Karpas-422 (cell line): ENCODE measurements at places on chromosomes 7 and 10. TPM values are rescaled to one million over a fixed set of nuclear protein-coding genes. Genes with fewer than 3 reads are reported as not detected.
A peak's percentile ranks its signal among the peaks of the same experiment; 100 is the strongest.

GRCh38 chr7:105277341-105277740 lies 111.4 kb downstream of the SRPK2 start:
- no peaks in the 10 kb centered on the region for H3K4me1 ChIP-seq
- no peaks in the 10 kb centered on the region for H3K36me3 ChIP-seq
- no peak overlapping the region for H3K27ac ChIP-seq
- no peak overlapping the region for H3K4me3 ChIP-seq

The PRPS1L1 gene
- total RNA-seq: not detected in 2 replicates

GRCh38 chr7:44460325-44460724 lies 30.1 kb downstream of the NUDCD3 start:
- DNase-seq: peak; percentile 80
- H3K27me3 ChIP-seq: no peaks in the 10 kb centered on the region
- H3K4me1 ChIP-seq: peaks cover 46% of the 10 kb centered on the region
- peak overlapping the region; percentile 7; the same call in 1 of the 2 replicates for H3K4me3 ChIP-seq

DNA sequence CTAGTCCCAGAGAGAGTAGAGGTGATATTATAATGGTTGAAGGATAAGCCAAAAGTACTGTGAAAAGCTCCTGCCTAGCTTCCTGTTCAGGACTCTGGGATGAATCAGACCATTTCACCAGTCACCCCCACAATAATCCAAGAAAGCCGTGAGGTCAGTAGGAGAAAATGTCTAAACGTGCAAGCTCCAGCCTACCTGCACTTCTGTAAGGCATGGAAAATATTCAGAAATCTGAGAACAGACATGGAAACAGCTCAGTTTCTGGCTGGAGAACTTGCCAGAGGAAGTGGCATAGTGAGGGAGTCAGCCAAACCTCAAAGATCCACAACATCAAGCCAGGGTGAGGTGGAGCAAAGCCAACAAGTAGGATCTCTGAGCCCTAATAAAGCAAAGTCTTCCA lies 58.2 kb downstream of the ELAPOR2 start:
- no peaks in the 10 kb centered on the region for H3K27me3 ChIP-seq
- DNase-seq: no peak
- H3K36me3 ChIP-seq: no peaks in the 10 kb centered on the region
- H3K4me3 ChIP-seq: no peak overlapping the region
- H3K27ac ChIP-seq: no peak overlapping the region

GRCh38 chr7:134954197-134955082 lies 31.9 kb upstream of the AGBL3 start:
- H3K27ac ChIP-seq: no peak overlapping the region
- H3K4me1 ChIP-seq: no peaks in the 10 kb centered on the region
- no peaks in the 10 kb centered on the region for H3K27me3 ChIP-seq
- DNase-seq: peak; percentile 74
- no peaks in the 10 kb centered on the region for H3K36me3 ChIP-seq
- no peak overlapping the region for H3K4me3 ChIP-seq

- H3K27me3 ChIP-seq: no peaks in the 10 kb centered on the region
- no peak for DNase-seq
- no peaks in the 10 kb centered on the region for H3K4me1 ChIP-seq
- no peak overlapping the region for H3K27ac ChIP-seq
Observed at GRCh38 chr10:17003151-17003550, 126.5 kb downstream of the CUBN start.

- H3K27ac ChIP-seq: peak overlapping the region; percentile 94
- peaks cover 96% of the 10 kb centered on the region for H3K4me1 ChIP-seq
- peak; percentile 65 for DNase-seq
Observed at GRCh38 chr7:70406950-70407209, 725.1 kb upstream of the GALNT17 start.

The GJC3 gene
- total RNA-seq: 0.47 TPM in 1 of 2 replicates, not detected in the other

DNA sequence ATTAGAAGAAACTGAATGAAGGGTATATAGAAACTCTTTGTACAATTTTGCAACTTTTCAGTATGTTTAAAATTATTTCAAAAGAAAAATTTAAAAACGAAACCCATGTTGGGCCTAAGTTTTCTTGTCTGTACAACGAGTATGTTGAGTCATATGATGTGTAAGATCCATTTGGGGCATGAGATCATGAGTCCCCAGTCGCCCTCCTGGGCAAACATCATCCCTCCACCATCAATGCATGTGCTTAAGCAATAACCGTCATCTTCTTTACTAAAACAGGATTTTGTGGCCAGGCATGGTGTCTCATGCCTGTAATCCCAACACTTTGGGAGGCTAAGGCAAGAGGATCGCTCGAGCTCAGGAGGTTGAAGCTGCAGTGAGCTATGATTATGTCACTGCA lies 54.2 kb upstream of the CDCA7L start:
- H3K27ac ChIP-seq: no peak overlapping the region
- H3K27me3 ChIP-seq: no peaks in the 10 kb centered on the region
- no peak for DNase-seq
- no peak overlapping the region for H3K4me3 ChIP-seq
- H3K4me1 ChIP-seq: peaks cover 25% of the 10 kb centered on the region

The SLC18A3 gene
- not detected in 2 replicates for total RNA-seq

GRCh38 chr7:134016223-134016941 lies 110.8 kb upstream of the LRGUK start:
- no peaks in the 10 kb centered on the region for H3K27me3 ChIP-seq
- no peak overlapping the region for H3K27ac ChIP-seq
- no peak overlapping the region for H3K4me3 ChIP-seq

The TNPO3 gene
- total RNA-seq: 54.0 and 57.0 TPM in 2 replicates

The FZD1 gene
- total RNA-seq: 7.9 and 10.0 TPM in 2 replicates

GRCh38 chr10:44959247-44960087 lies at the start of gene RASSF4:
Gene RASSF4 (plus strand): TSS chr10:44959802. CDS start chr10:44970203, 10,401 bp downstream.
- H3K27ac ChIP-seq: no peak within 1 kb of the TSS; the same call in 1 of the 2 replicates
- H3K4me1 ChIP-seq: peaks cover 56% of the 10 kb centered on the region
- peak within 1 kb of the TSS; percentile 79 for H3K4me3 ChIP-seq
- H3K27me3 ChIP-seq: no peaks in the 10 kb centered on the region; the same call in 1 of the 2 replicates

GRCh38 chr10:129613377-129613980 lies 146.4 kb downstream of the MGMT start:
- H3K27me3 ChIP-seq: no peaks in the 10 kb centered on the region
- H3K36me3 ChIP-seq: no peaks in the 10 kb centered on the region
- peak; percentile 23 for DNase-seq
- no peak overlapping the region for H3K27ac ChIP-seq
- no peak overlapping the region for H3K4me3 ChIP-seq

DNA sequence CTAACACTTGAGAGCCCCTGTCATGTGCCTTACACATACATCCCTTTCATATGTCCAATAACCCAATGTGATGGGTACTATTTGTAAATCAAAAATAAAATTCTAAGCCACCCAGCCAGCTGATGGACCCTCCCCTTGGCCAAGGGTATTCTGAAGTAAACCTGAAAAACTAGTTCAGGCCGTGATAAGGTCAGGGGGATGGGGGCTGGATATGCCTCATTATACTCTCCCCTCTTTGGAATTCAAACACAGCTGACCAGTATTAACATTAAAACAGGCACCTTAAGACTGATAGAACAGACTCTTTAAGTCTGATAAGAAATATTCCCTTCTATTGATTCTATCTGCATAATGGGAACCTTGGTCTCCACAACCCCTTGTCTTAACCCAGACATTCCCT lies 51.9 kb downstream of the SLC16A9 start:
- H3K36me3 ChIP-seq: no peaks in the 10 kb centered on the region
- no peak overlapping the region for H3K27ac ChIP-seq
- no peak for DNase-seq
- no peaks in the 10 kb centered on the region for H3K27me3 ChIP-seq
- no peak overlapping the region for H3K4me3 ChIP-seq
- H3K4me1 ChIP-seq: no peaks in the 10 kb centered on the region

GRCh38 chr7:14115701-14116100 lies 126.2 kb upstream of the ETV1 start:
- H3K27ac ChIP-seq: no peak overlapping the region
- no peak overlapping the region for H3K4me3 ChIP-seq
- H3K4me1 ChIP-seq: no peaks in the 10 kb centered on the region
- H3K27me3 ChIP-seq: no peaks in the 10 kb centered on the region

The MYL10 gene
- total RNA-seq: not detected in 2 replicates

DNA sequence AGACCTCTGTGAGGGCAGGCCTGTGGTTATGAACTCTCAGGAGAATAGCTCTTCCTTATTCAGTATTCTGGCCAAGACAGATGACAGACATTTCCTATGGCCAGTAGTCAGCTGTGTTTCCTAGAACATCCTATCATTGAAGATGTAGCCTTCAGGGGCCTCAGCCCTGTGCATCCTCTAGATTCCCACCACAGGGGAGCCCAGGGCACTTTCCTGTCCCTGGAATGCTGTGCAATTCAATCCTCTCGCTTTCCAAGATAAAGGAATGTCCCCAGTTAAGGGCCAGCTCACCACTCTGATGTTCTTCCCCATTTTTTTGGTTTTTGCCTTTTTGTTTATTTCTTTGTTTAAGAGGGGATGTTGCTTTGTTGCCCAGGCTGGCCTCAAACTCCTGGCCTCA lies 578.8 kb upstream of the C7orf33 start:
- no peak overlapping the region for H3K4me3 ChIP-seq
- no peak for DNase-seq
- no peak overlapping the region for H3K27ac ChIP-seq
- no peaks in the 10 kb centered on the region for H3K27me3 ChIP-seq
- H3K4me1 ChIP-seq: no peaks in the 10 kb centered on the region

The CTAGE4 gene
- not detected in 2 replicates for total RNA-seq
